ENCODE measurements at places on chromosomes 2 and 18.

- DNase-seq = peak; percentile 60
These were observed 8.0 kb downstream of the TMBIM1 start for GRCh38 chr2:218284106-218284811.

- DNase-seq = no peak
These were observed 192.2 kb downstream of the TCF4 start for GRCh38 chr18:55395799-55396198.

- DNase-seq = no peak
These were observed 100.9 kb downstream of the TNS1 start for GRCh38 chr2:217901835-217902378.

DNA sequence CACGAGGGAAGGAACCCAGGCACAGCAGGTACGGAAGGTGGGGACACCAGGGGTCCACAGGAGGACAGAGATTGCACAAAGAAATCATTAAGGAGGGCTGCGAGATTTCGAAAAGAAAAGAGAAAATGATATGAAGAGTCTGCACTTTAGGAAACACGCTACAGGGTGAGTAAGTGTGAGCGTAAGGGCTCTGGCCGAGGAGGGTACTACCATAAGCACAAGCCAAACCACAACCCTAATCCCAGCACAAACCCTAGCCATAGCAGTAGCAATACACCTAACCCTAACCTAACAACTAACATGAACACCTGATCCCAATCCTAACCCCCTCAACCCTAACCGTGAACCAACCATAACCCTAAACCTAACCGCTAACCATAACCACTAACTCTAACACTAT, 104.0 kb downstream of the ZNF516 start:
- no peak for DNase-seq

- no peak for DNase-seq
These were observed 90.0 kb upstream of the TNP1 start for GRCh38 chr2:216949700-216950413.

DNA sequence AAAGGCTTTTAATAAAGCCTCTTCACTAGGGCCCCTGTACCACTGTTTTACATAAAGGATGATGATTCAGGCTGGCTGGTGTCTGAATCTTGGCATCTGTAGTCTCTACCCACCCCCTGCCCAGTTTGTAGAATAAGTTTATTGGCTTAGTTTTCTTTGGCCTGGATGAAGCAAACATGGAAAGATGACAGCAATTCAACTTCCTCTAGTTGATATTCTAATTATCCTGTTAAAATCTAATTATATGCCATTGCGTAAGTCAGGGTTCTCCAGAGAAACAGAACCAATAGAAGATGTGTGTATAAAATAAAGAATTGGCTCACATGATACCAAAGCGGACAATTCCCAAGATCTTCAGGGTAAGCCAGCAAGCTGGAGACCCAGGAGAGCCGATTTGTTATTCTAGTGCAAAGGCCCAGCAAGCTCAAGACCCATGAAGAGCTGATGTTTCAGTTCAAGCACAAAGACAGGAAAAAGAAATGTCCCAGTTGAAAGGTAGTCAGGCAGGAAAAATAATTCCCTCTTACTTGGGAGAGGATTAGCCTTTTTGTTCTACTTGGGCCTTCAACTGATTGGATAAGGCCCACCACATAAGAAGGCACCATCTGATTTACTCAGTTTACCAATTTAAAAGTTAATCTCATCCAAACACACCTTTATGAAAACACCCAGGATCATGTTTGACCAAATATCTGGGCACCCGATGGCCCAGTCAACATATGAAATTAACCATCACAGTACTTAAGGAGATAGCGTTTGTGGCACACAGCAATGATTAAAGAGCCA, 82.6 kb upstream of the LYPD1 start:
- no peak for DNase-seq

GRCh38 chr2:46555646-46556234, 76.4 kb downstream of the TMEM247 start:
- no peak for DNase-seq

- no peak for DNase-seq
These were observed 26.9 kb downstream of the LOXHD1 start for GRCh38 chr18:46630160-46630559.

- DNase-seq = no peak
These were observed 37.5 kb downstream of the SNED1 start for GRCh38 chr2:241035818-241036396.

DNA sequence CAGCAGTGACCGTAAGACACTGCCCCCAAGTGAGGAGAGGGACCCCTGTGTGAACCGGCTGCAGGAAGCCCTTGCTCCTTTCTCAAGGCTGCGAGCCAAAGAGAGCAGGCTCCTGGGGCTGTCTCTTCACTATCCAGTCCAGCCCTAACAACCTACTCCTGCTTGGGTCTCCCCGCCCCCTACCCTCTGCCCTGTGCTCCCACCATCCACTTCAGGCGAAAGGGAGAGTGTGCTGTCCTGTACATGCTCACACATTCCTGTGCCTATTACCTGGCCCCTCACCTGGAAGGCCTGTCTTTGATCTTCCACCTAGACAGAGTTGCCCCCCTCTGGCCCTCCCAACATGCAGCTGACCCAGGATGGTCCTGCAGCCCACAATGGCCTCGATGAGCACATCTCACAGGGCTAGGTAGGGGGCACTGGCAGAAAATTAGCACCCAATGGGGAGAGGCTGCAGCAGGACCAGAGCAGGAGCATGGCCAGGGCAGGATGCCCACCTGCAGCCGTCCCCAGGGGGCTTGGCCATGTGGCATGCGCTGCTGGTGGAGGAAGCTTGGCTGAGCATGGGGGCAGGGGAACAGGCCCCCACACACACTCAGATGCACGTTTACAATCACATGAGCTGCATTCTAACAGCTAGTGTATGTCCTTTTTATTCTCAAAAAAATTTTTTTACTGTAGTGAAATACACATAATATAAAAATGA, 93.5 kb downstream of the POLR1A start:
- DNase-seq = no peak

Data from activated T-cell treated with anti-CD3 and anti-CD28 coated beads for 48 hours (primary cell).